ENCODE measurements at places on chromosomes 5 and 9. TPM values are rescaled to one million over a fixed set of nuclear protein-coding genes. Genes with fewer than 3 reads are reported as not detected.

- H3K27ac ChIP-seq = no peak overlapping the region
- no peak for DNase-seq
- no peak overlapping the region for H3K4me3 ChIP-seq
- no peaks in the 10 kb centered on the region for H3K27me3 ChIP-seq
- no peaks in the 10 kb centered on the region for H3K4me1 ChIP-seq
Observed at GRCh38 chr5:170006021-170006420, 25.7 kb upstream of the INSYN2B start.

- no peak for DNase-seq
- no peaks in the 10 kb centered on the region for H3K4me1 ChIP-seq
- no peaks in the 10 kb centered on the region for H3K36me3 ChIP-seq
- H3K27ac ChIP-seq = no peak overlapping the region
- no peak overlapping the region for H3K4me3 ChIP-seq
Observed at GRCh38 chr9:136351252-136351800, 12.2 kb downstream of the DNLZ start.

- no peak overlapping the region for H3K4me3 ChIP-seq
- no peak overlapping the region for H3K27ac ChIP-seq
- H3K27me3 ChIP-seq = no peaks in the 10 kb centered on the region
- DNase-seq = no peak
Observed at GRCh38 chr9:113153599-113153998, 2.8 kb downstream of the SLC31A2 start.

DNA sequence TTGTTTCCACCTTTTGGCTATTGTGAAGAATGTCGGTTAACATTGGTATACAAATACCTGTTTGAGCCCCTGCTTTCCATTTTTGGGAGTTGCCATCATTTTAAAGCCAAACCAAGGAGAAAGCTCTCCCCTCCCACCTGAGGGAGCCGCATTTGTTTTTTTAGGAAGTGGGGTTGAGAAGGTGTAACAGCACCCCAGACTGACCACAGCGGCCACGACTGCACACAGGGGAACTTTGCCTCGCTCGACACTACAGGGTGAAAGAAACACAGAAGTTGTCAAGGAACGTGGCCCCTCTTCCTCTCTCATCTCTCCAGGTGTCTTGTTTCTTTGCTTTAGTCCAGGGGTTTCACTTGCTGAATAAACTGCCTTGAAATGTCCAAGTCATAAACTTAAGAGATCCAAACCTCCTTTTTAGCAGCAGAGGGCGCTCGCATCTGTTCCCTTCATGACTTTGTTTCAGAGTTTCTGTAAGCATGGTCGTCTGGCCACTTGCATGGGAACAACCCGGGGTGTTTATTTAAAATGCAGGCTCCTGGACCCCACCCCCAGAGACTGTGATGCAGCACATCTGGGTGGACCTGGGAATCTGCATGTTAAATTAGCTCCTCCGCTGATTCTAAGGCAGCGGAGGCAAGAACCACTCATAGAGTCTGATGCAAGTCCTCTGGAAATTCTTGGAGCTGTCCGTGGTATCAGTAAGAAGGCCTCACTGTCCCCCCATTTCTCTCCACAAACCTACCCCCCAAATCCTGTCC lies 2.1 kb upstream of the TTLL11 start:
- no peaks in the 10 kb centered on the region for H3K4me1 ChIP-seq
- H3K27ac ChIP-seq = no peak overlapping the region
- no peak for DNase-seq

DNA sequence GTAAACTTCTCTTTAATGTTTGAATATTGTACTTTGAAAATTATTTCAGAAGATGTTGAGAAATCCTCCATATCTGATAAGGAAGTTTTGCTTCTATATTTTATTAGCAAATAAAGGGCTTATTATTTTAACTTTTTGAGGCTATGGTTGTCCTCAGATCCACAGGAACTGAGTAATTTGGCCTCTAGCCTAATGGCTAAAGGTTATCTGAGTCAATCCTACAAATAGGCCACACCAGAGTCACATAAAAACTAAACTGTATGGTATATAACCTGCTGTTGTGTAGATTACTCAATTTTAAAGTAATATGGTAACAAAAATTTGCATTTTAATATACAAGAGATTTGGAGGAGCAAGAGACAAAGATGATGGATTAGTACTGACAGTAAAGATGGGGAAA lies 549.2 kb upstream of the GRAMD2B start:
- no peak overlapping the region for H3K4me3 ChIP-seq
- no peaks in the 10 kb centered on the region for H3K36me3 ChIP-seq
- H3K27me3 ChIP-seq = no peaks in the 10 kb centered on the region
- no peaks in the 10 kb centered on the region for H3K4me1 ChIP-seq
- DNase-seq = no peak

- no peaks in the 10 kb centered on the region for H3K4me1 ChIP-seq
- no peak overlapping the region for H3K4me3 ChIP-seq
- DNase-seq = no peak
- no peak overlapping the region for H3K27ac ChIP-seq
- H3K27me3 ChIP-seq = no peaks in the 10 kb centered on the region
Observed at GRCh38 chr9:131310833-131311554, 21.5 kb downstream of the PLPP7 start.

DNA sequence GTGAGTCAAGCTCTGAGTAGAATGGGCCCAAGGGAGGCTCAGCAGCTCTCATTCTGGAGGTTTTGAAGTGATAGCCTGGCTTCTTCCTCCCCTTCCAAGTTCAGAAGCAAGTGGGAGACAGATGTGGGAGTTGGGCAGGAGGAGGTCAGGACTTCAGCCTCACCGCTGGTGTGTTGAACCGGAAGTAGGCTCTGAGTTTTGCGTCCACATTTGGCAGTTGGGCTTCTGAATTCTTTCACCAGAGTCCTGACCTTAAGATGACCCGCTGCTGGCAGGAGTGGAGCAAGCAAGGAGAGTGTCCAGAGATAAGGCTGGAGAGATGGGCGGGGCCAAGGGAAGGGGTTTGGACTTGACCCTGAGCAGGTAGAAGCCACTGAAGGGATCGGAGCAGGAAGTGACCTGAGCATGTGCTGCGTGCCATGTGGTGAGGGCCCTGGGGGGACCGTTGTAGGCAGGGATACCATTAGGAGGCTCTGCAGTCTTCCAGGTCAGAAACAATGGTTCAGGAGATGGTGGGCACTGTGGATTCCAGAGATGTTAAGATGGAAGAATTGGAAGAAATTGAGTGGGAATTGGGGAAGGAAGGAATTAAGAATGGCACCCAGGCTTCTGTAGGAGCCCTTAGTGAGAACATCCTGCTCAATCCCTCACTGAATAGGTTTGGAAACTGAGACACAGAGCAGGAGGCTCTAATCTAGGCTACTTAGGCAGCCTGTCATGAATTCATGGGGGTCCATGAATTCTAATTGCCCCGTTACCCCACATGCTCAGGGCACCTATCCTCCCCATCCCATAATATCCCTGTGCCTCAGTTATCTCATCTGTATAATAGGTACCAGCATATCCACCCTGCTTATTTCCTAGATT lies 25.9 kb downstream of the GALNT12 start:
- DNase-seq = no peak
- H3K27ac ChIP-seq = no peak overlapping the region
- H3K4me3 ChIP-seq = no peak overlapping the region
- no peaks in the 10 kb centered on the region for H3K27me3 ChIP-seq

Gene TRIM14
- 53.3 TPM for total RNA-seq

Gene STPG3
- total RNA-seq = not detected

Gene INVS
- total RNA-seq = 13.9 TPM

Gene GLDC
- total RNA-seq = 117 TPM

- H3K27ac ChIP-seq = no peak overlapping the region
- no peak overlapping the region for H3K4me3 ChIP-seq
- H3K27me3 ChIP-seq = no peaks in the 10 kb centered on the region
- no peaks in the 10 kb centered on the region for H3K36me3 ChIP-seq
- no peaks in the 10 kb centered on the region for H3K4me1 ChIP-seq
- DNase-seq = no peak
Observed at GRCh38 chr5:1833264-1834021, 32.2 kb downstream of the NDUFS6 start.

Gene MARCHF3
- 12.3 TPM for total RNA-seq

- H3K27me3 ChIP-seq = no peaks in the 10 kb centered on the region
- H3K36me3 ChIP-seq = peaks cover 22% of the 10 kb centered on the region
- no peaks in the 10 kb centered on the region for H3K4me1 ChIP-seq
- H3K4me3 ChIP-seq = no peak overlapping the region
- no peak for DNase-seq
- no peak overlapping the region for H3K27ac ChIP-seq
Observed at GRCh38 chr5:78627766-78628165, 20.8 kb downstream of the LHFPL2 start.
